OCI-LY7 (cell line): ENCODE measurements at places on chromosomes 4 and X. TPM values are rescaled to one million over a fixed set of nuclear protein-coding genes. Genes with fewer than 3 reads are reported as not detected.

GRCh38 chr4:90234916-90235547, 107.8 kb downstream of the CCSER1 start:
- no peak for DNase-seq

DNA sequence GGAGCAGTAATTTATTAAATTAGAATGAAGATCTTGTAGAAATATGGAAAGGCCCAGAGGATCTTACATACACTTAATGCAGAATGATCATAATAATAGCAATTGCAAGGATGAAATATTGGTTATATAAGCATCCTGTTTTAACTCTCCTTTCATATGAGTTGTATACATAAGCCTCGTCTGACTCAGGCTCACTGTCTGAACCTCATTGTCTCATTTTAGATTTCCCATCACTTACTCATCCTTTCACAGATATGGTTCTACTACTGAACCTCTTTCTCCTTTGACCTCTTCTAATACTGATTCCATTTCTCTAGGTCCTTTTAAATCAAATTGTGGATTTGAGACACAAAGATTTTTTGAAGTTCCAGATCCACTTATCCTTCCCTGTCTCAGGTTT, 277.3 kb upstream of the TRPC5 start:
- no peak for DNase-seq

DNA sequence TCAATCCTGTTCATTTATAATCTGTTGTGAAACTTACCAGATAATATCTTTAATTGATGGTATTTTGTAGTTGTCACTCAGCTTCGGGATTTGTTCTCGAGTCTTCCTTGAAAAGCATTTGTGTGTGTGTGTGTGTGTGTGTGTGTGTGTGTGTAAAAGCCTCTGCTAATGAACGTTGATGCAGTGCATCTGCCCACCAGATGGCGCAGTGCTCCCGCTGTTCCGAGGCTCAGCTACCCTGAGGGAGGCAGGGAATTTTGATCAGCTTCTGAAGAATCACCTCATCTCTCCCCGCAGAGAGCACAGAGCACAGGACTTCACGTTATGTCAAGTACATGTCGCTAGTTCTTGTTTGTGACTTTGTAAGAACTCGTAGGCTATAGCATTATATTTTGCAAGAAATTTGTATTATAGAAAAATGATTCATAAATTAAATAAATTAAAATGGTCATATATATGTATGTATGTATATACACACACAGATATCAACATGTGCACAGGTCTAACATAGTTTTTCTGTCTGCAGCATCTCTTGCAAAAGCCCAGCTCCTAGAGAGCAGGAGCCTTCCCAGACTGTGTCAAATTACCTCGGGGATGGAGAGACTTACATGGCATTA, 316.7 kb upstream of the IGFBP7 start:
- DNase-seq = peak; percentile 67

The PDCL2 gene
- not detected in 2 replicates for total RNA-seq

The ZNF157 gene
- total RNA-seq = 1.4 and 1.7 TPM in 2 replicates

The ARMCX4 gene
- not detected in 2 replicates for total RNA-seq

The SPIN2A gene
- 0.57 and 1.3 TPM in 2 replicates for total RNA-seq

The CLNK gene
- 2.0 TPM in 2 replicates for total RNA-seq

The COL25A1 gene
- not detected in 2 replicates for total RNA-seq
